ENCODE measurements at places on chromosomes 2 and 18.

- no peak for DNase-seq
These were observed 266.3 kb downstream of the TWIST2 start for GRCh38 chr2:239114119-239114581.

GRCh38 chr2:71226096-71226964 is 573 bp downstream of the PAIP2B start:
- DNase-seq: peak; percentile 36

- no peak for DNase-seq
These were observed 5.3 kb upstream of the TMEM185B start for GRCh38 chr2:120228503-120228902.

- DNase-seq: no peak
These were observed 1600.1 kb downstream of the DPP10 start for GRCh38 chr2:116042530-116042929.

GRCh38 chr18:77765468-77765867 is 515.8 kb downstream of the GALR1 start:
- no peak for DNase-seq

GRCh38 chr2:143532061-143532460 is 402.8 kb downstream of the ARHGAP15 start:
- DNase-seq: no peak

DNA sequence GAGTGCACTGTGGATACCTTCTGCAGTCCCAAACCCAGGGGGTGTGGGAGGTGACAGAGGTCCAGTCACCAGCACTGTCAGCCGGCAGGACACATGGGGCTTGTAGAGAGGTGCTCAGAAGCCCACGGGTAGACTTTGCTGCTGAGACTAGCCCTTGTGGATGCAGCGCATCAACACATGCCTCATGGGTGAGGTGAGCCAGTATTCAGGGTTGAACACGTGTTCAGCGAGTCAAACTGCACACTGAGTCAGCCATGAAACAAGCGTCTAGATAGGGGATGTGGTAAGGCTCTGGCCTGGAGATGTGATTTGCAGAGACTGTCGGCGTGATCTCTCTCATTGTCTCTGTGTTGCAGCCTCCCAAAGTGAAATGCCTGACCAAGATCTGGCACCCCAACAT is 35.8 kb upstream of the SCLY start:
- peak; percentile 17 for DNase-seq

DNA sequence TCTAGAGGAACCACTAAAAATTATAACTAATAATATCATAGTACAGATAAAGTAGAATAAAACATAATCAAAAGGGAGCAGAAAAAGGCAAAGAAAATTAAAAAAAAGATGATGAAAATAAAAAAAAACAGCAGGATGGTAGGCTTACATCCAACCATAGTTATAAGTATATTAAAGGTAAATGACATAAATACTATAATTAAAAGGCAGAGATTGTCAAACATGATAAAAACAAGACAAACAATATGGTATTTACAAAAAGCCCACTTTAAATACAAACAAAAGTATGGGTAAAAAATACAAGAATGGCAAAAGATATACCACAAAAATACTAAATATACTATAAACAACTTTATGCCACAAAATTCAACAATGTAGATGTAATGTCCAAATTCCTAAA is 24.4 kb downstream of the CCDC148 start:
- DNase-seq: no peak

DNA sequence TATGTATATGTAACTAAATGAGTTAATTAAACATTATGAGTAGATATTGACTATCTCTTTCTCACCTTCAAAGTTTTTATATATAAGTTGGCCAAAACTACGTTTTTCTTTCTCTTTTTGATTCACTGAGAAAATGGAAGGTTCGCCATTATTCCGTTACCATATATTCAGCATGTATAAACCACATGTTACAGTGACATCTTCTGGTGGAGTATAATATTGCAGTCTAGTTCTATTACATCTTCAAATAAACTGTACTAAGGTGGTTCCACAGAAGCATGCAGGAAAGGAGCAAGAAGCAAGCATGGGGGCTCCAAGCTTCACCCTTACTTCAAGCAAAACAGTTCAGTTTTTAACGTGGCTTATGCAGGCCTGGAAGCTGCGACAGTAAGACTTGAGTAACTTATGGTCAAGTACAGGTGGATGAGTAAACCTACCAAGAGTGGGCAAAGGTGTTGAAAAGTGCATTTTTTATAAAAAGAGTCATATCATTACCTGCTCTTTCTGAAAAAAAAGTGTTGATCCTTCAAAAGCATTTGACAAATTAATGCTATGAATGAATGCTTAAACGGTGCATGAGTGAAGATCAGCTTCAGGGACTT is 129.8 kb upstream of the RAB6C start:
- no peak for DNase-seq

DNA sequence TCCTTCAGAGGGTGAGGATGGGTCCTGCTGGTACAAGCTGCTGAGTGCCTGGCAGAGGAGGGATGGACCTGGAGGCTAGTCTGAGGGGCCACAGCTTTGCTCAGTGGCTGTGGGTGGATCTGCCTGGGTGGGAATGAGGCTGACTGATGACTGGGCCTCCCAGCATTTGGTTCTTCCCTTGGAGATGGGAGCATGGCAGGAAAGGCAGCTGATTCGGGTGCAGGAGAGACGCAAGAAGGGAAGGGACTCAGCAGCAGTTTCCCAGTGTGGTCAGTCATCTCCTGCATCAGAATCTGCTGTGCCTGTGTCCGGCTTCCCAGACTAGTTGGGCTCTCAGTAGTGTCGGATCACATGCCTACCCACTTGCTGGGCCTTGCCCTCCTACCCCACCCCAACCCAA is 7.3 kb downstream of the WIPF1 start:
- no peak for DNase-seq

DNA sequence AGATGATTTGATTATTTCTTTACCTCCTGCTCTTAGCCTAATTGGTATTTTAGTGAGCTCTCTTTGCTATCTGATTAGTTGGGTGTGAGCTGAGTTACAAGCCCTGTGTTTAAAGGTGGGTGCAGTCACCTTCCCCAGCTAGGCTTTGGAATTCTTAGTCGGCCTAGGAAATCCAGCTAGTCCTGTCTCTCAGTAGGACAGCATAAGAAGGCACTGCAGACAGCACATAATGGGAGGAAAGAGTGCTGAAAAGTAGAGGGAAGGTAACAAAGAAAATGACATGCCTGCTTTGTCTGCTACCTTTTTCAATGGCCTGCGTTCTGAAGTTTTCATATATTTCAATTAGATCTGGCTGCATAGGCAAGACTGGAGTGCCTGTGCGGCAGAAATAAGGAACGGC is 1794.0 kb upstream of the CELF4 start:
- no peak for DNase-seq

- no peak for DNase-seq
These were observed 32.0 kb upstream of the B4GALT6 start for GRCh38 chr18:31716362-31716761.

DNA sequence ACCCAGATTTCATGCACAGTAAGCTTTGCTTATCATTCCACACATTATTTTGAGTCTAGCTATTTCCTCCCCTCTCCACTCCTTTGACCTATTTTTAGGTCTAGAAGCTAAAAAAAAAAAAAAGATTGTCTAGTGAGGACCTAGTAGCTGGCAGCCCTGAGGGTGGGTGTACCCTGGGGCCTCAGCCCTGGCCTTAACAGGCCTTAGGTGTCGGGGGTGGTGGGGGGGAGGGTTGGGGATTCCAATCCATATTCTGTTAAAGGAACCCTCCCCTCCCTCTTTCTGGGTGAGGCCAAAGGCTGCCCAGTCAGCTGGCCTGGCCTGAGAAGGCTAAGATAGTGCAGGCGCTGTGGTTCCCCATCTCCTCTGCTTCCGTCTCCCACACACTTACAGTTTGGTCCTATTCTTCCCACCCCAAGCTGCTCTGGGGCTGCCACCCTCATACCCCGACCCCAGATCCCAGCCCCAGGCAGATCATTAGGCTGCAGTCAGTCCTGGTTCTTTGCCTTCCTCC is 65.5 kb upstream of the HK2 start:
- DNase-seq: no peak

DNA sequence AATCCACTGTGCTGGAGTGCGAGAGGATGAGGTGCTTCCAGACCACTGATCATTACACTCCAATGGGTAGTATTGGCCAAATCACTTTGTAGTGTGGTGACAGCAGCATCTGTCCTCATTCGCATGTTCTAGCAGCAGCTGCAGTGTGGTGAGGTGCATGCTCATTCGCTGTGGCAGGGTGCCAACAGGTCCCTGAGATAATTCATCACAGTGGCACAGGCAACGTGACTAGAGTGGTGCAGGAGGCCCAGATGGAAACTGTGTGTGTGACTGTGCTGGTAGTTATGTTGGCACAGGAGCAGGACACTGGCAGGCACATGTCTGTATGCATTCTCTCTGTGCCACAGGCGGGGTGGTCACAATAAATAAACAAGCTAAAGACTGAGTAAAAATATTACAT is 329.5 kb upstream of the SYT4 start:
- no peak for DNase-seq

- no peak for DNase-seq
These were observed 71.2 kb upstream of the CHMP1B start for GRCh38 chr18:11780042-11780441.

DNA sequence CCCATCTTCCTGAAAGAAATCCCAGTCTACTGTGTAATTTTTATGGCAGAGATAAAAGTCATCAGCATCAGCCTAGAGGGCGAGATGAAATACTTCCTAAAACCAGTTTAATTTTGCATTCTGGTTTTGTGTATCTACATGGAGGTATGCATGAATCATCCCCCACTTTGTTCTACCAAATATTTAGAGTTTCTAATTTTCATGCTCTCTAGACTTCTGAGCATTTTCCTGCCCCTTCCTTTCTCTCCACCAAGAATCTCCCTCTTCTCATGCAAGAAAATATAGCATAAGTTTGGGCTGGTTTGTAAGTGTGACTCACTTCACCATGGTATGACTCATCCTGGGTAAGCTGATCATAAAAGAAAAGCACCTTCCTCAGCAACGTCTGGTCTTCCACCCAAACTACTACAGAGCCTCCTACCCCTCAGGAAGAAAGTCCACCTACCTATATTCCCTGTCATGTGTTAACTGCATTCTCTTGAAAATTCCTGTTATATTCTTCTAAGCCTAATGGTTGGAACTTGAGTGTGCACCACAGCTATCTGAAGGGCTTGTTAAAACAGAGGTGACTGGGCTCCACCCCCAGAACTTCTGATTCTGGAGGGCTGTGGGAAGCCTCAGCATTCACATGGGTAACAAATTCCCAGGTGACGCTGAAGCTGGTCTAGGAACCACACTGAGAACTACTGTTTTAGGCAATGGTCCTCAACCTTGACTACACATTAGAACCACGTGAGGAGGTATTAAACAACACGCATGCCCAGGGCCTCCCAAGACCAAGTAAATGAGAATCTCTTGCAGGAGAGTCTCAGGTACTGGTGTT is 37.4 kb upstream of the RAPGEF4 start:
- no peak for DNase-seq

- no peak for DNase-seq
These were observed 77.4 kb downstream of the SLC4A3 start for GRCh38 chr2:219704878-219705277.

GRCh38 chr2:75497256-75497655 is 63.5 kb downstream of the EVA1A start:
- DNase-seq: no peak

GRCh38 chr2:170475878-170476277 is 239.3 kb upstream of the SP5 start:
- no peak for DNase-seq

DNA sequence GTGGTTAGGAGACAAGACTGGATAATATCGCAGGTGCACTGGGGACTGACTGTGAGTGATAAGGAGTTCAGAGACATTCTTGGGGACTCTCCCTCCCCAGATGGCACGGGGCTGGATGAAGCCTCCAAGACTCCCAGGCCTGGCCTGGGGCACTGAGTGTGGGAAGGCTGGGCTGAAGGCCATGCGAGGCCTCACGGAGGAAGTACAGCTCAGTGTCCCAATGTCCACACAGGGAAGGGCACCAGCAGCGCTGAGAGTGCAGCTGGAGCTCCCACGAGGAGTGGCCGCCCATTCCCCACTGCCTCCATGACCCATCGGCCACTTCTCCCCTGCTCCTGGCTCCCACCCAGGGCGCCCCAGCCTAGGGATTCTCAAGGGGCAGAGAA is 6.5 kb downstream of the MFSD2B start:
- DNase-seq: no peak

DNA sequence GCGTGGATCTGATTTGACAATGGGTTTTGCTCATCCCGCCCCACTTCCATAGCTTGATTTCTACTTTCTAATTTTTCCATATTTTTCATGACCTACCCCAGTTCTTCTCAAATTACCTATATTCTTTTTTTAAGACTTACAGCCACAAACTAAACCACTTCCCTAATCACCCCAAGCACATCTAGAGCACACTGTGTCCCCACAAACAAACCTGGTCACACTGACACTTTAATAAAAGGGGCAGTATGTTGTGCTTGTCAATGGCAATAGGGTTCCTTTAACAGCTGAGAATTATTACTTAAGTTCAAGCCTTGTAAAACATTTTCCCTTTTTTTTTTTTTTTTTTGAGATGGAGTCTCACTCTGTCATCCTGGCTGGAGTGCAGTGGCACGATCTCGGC is 47.1 kb downstream of the MREG start:
- DNase-seq: no peak

- DNase-seq: no peak
These were observed 91.5 kb downstream of the CCBE1 start for GRCh38 chr18:59605633-59606192.

DNA sequence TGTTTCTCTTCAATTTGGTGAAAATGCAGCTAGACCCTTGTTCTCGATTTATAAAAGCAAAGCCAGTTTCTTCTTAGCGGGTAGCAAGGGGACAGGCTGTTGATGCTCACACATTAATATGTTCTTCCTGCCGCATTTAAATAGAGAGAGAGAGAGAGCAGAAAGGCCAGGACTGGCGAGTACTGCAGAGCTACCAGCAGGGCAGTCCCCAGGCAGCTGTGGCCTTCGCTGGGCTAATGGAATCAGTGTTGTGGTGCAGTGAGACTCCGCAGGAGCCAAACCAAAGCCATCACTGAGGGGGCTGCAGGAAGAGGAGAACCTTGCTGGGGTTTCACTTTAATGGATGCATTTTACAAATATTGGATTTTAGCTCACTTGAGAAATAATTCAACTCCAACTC is 223.6 kb downstream of the ACTR3 start:
- no peak for DNase-seq

GRCh38 chr2:68765739-68766375 is 31.2 kb downstream of the ARHGAP25 start:
- DNase-seq: no peak

- no peak for DNase-seq
These were observed 23.8 kb upstream of the ASPRV1 start for GRCh38 chr2:69985216-69985615.

DNA sequence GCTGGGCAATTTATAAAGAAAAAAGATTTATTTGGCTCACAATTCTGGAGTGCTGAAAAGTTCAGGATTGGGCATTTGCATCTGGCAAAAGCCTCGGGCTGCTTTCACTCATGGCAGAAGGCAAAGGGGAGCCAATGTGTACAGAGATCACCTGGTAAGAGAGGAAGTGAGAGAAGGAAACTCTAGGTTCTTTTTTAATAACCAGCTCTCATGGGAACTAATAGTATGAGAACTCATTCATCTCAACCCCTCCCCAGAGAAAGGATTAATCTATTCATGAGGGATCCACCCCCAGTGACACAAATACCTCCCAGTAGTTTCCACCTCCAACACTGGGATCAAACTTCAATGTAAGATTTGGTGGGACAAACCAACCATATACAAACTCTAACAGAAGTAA is 129.0 kb downstream of the EVA1A start:
- no peak for DNase-seq

Measured in activated naive CD4-positive, alpha-beta T cell treated with anti-CD3 and anti-CD28 coated beads, Interleukin-2, amount 50 U/mL, for 16 hours (primary cell).